NCI-H2081 (cell line): ENCODE measurements at places on chromosomes 2 and 18.

- DNase-seq: no peak
Observed at GRCh38 chr2:221571551-221572218, 419 bp downstream of the EPHA4 start.

GRCh38 chr2:38747819-38748218 lies 3.3 kb downstream of the SRSF7 start:
- no peak for DNase-seq

- DNase-seq: no peak
Observed at GRCh38 chr2:70949086-70949485, 13.4 kb downstream of the ATP6V1B1 start.

DNA sequence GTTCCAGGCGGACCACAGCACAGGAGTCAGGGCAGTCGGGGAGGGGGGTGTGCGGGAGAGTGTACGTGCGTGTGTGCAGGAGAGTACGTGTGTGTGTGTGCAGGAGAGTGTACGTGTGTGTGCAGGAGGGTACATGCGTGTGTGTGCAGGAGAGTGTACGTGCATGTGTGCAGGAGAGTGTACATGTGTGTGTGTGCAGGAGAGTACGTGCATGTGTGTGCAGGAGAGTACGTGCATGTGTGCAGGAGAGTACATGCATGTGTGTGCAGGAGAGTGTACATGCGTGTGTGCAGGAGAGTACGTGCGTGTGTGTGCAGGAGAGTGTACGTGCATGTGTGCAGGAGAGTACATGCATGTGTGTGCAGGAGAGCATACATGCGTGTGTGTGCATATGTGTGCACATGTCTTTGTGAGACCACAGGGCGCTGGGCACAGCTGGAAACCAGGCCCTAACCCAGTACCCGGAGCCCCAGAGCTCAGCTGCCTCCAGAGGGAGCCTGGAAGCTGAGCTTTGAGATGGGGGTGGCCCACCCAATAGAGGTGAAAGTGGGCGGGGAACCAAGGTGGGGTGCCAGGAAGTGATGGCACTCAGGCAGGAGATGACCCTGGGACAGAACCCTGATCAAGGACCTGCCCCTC lies 13.9 kb upstream of the KLHL30 start:
- DNase-seq: no peak

DNA sequence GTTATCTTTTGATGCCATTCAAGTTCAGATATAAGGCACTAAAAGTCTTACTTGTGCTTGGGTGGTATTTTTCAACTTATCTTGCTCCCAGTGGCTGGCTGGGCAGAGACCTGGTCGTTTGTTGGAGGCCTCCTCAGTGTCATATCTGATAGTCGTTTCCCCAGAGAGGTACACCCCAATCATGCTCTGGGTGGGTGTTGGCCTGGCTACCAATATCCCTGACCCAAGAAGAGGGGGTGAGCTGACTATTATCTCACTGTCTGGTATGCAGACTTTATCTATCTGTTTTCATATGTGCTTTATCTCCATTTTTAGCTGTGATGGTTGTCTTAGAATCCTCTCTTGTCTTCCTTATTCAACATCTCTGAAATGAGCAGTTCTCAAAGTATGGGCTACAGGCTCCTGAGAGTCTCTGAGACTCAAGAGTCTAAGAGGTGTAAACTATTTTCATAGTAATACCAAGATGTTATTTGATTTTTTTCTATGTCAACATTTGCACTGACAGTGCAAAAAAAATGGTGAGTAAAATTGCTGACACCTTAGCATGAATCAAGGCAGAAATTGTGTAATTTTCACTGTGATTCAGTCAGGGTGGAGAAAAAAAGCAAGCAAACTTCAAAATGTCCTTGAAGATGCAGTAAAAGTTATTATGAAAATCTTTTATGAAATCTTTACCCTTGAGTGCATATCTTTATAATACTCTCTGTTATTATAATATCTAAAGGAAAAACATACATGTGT lies 12.3 kb upstream of the PLEK start:
- DNase-seq: no peak

DNA sequence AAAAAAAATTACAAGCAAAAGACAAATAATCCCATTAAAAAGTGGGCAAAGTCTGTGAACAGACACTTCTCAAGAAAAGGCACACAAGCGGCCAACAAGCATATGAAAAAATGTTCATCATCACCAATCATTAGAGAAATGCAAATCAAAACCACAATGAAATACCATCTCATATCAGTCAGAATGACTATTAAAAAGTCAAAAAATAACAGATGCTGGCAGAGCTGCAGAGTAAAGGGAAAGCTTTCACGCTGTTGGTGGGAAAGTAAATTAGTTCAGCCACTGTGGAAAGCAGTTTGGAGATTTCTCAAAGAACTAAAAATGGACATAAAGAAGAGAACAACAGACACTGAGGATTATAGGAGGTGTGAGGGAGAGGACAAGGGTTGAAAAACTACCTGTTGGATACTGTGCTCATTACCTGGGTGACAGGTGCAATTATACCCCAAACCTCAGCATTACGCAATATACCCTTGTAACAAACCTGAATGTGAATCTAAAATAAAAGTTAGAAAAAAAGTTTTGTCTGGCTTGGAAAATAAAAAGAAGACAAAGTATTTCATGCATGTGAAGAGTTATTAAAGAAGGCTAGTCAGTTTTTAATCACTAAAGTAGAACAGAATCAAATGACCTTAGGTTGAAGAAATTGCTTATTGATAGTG lies 8.7 kb upstream of the ACSL3 start:
- DNase-seq: no peak

GRCh38 chr2:51011254-51011653 lies 20.7 kb downstream of the NRXN1 start:
- DNase-seq: peak; percentile 46

GRCh38 chr2:96113367-96113677 lies 3.0 kb downstream of the ADRA2B start:
- no peak for DNase-seq

DNA sequence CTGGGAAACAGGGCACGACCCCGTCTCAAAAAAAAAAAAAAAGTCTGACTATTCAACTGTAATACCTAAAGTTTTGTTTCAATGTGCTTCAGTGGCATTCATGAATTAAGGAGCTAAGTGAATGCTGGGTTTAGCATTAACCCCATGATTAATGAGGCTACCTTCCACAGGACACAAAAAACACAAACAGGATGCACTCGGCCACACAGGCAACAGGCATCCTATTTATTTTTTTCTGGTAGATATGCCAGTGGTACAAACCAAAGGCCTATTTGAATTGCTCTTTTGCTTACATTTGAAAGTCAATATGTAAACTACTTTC lies 48.3 kb downstream of the CDH2 start:
- no peak for DNase-seq

- DNase-seq: no peak
Observed at GRCh38 chr18:55506074-55506473, 81.9 kb downstream of the TCF4 start.

DNA sequence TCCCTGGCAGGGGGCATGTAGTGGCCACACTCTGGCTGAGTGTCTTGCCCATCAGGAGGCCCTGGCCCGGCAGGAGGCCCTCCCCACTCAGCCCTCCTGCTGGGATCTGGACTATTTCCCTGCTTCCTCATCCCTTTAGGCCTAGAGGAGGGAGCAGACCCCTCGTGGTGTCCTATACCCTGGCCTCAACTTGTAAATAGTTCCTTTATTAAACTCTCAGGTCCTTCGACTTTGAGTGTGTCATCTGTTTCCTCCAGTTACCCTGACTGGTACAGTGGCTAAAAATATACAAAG lies 166.7 kb upstream of the GLI2 start:
- DNase-seq: no peak

- no peak for DNase-seq
Observed at GRCh38 chr18:13237073-13237472, 18.5 kb downstream of the LDLRAD4 start.

DNA sequence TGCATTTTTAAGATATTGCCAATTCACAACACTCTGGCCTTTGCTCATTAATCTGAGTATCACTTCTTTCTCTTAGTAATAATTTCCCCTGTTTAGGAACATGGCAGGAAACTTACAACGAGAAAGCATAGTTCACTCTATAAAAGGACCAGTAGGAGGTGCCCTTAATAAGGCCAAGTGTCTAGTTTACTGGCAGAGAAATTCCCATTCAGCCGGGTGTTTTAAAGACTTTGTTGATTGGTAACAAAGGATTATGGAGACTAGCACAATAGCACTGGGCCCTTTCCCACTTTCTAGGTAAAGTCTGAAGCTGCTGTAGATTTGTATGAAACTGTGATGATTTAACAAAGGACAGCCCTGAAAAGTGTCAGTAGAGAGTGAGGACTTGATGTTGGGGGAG lies 3.1 kb downstream of the DCC start:
- DNase-seq: no peak

DNA sequence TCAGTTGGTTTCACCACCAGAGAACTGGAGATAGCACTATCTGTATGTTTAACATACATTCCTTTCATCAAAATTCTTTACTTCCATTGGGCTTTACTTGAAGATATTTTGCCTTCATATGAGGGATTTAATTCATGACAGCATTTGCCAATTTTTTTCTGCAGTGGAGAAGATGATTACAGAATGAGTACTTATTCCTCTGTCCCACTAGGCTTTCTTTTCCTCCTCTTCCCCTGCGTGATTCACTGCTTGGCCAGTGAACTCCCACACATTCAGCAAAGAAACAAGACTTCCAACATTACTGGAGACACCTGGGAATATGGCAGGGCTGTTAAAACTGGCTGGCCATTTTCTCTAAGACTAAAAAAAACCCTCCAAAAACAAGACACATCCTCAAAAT lies 425.8 kb upstream of the KCNH7 start:
- DNase-seq: no peak
